Occipital lobe (tissue), 3 donors: ENCODE measurements at places on chromosomes 5 and 9.
A peak's percentile ranks its signal among the peaks of the same experiment; 100 is the strongest.

- DNase-seq: no peak
These were observed 21.8 kb downstream of the MTMR12 start for GRCh38 chr5:32290922-32291321.

GRCh38 chr5:114367029-114367428 lies 5.2 kb downstream of the KCNN2 start:
- DNase-seq: no peak

DNA sequence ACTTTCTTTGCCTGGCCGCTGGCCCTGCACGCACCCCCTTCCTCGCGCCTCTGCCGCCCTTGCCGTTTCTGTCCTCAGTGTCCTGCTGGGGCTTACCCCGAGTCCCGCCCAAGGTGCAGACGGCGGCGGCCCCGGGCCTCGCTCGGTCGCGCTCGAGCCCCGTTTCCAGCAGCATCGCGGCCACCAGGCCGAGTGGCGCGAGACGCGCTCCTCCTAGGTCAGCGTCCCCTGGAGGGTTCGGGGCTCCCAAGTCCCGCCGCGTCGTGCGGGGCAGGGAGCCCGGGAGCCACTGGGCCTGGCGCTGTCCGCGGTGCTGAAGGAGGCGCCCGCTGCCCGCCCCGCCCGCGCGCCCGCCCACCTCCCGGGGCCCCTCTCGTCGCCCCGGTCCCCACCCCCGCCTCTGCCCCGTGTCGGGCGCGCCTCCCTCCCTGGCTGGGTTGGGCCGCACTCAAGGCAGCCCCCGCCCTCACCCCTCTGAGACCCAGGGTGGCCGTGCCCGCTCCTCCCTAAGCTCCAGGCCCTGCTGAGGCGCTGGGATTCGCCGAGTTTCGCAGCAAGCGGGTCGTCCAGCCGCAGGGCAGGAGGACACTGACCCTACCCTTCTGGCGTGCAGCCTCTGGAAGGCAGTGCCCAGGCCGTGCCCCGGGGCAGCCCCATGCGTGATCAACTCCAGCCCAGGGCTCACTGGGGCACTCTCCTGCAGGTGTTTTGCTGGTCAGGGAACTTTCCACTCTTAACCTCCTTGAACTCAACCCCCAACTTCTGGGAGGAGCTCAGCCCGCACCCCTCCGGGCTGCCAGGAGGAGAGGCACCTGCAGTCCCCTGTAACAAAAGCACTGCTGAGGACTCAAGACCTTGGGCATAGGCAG lies at the start of gene LHX3:
Gene LHX3, minus strand, starts transcription at position 291 of the 869 bp plus-strand sequence. Its CDS starts 116 bp downstream, at position 175.
- DNase-seq: no peak

DNA sequence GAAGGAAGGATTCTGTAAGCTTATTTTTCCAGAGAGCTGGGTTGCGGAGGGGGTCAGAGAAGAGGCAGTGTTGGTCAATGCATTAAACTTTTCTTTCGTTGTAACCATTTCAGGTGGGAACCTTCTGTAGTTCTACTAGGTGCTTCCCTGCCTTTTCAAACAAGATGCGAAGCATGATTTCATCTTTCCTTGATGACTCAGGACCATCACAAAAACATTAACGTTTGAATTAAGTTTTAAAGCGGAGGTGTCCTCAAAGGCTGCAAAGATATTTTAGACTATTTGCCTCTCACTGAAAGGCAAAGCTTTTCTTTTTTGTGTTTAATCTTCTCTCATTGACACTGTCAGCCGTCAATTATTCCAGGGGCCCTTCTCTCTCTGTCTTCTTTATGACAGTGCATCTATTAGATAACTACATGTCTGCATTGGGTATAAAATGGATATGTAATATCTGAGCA lies 26.3 kb upstream of the FAT2 start:
- no peak for DNase-seq

GRCh38 chr5:32581010-32581785 lies 4.2 kb upstream of the SUB1 start:
- no peak for DNase-seq

DNA sequence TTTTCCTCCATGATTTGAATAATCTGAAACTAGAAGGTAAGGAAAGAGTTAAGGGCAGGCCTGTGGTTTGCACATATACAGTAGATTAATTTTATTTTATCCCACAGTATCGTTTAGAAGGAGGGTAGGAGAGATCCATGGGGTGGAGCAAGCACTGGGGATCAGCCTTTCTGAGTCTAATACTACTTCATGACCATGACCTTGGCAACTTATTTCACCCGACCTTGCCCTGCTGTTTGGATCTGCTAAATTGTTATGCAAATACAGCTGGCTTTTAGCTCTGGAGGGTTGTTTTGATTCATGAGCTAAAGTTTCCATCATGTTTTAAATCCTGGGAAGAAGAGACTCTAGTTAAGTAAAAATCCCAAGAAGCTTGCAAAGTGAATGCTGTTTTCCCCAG lies 864 bp upstream of the GRIN3A start:
- DNase-seq: no peak

GRCh38 chr5:7927466-7928375 lies 58.8 kb downstream of the MTRR start:
- peak; percentile 4 for DNase-seq

GRCh38 chr5:175856408-175857100 lies 14.8 kb upstream of the CPLX2 start:
- DNase-seq: peak; percentile 73

DNA sequence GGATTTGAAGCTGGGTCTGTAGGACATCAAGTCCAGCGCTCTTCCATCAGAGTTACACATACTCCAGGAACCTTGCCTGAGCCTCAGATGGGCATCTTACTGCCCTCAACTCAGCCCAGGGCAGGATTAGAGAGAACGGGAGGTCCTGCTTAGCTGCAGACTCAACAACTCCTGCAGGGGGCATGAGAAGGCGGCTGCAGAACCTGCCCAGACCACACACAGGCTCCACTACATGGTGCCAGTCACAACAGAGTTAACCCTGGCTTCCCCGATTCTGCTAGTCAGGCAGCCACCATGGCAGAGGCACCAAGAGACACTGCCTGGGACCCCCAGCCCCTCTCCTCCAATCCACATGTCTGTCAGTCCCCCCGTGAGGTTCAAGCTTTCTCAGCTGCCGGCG lies 23.9 kb upstream of the CPLX2 start:
- no peak for DNase-seq

DNA sequence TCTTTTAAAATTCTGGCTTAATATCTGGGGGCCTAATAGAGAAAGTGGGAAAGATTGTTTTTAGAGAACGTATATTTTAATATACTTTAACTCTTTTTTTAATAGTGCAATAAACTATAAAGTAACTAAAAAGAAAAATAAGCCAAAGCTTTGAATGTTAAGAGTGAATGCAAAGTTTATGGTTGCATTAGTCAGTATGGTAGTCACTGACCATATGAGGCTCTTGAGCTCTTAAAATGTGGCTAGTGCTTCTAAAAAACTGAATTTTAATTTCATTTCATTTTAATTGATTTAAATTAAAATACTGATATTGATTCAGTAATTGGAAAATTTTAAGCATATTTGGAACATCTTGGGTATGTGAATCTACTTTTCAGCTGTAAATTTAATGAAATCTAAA lies 310.7 kb downstream of the PJA2 start:
- DNase-seq: no peak

GRCh38 chr5:21649969-21650368 lies 1203.2 kb downstream of the CDH12 start:
- no peak for DNase-seq

DNA sequence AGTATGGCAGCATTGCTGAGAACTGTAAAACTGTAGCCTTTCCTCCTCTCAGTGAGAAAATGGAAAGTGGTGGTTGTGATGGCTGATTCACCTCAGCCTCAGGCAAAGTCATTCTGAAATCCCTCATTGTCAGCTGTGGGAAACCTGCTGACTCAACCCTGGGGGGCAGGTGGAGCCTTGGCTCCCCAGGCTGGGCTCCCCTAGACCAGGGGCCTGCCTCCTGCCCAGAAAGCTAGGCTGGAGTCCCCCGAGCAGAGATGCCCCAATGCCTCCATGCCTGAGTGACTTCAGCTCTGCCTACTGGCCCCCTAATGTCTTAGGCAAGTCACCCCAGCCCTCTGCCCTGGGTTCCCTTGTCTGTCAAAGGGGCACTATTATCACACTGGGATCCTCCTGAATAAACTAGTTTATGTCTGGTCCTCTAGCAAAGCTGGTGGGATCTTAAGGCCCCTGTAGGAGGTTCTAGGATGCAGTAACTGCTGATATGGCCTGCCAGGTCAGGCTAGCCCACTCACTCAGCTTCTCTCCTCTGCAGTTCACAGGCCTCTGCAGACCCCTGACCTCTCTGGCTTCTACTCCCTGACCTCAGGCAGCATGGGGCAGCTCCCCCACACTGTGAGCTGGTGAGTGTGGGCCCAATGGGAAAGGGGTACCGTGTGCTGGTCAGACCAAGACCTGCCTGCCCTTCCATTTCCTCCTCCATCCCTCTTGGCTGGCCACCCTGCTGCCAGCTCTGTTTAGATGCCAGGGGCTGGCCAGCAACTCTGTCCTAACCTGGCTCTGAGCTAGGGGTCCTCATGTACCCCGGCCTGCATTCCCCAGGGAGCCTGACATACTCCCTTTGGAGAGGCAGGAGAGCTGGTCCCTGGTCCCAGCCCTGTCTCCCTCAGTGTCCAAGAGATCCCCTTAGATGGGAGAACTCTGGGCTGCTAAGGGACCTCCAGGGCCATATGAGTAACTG lies 24.2 kb downstream of the TCF7 start:
- DNase-seq: no peak

- DNase-seq: no peak
These were observed 23.5 kb upstream of the SMIM23 start for GRCh38 chr5:171762021-171762608.

GRCh38 chr5:72598401-72599064 lies 91.3 kb upstream of the ZNF366 start:
- DNase-seq: no peak

DNA sequence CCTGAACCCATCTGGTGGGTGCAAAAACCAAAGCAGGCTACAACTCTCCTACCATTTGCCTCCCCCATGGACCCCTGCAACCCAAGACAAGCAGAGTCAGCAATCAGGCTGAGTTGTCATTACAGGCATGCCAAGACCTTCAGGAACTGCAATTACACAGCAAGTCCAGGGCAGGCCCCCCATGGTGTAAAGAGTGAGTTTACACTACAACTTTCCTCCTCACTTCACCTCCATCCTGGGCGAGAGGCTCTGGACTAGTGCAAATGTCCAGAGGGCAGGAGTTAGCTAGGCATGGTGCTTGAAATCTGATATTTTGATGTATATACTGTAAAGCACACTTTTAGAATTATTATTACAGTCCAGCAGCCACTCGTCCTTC lies 7.0 kb upstream of the P4HA2 start:
- DNase-seq: no peak

DNA sequence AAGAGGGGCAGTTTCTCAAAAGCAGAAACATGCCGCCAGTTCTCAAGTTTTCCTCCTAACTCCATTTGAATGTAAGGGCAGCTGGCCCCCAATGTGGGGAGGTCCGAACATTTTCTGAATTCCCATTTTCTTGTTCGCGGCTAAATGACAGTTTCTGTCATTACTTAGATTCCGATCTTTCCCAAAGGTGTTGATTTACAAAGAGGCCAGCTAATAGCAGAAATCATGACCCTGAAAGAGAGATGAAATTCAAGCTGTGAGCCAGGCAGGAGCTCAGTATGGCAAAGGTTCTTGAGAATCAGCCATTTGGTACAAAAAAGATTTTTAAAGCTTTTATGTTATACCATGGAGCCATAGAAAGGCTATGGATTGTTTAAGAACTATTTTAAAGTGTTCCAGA lies 142.8 kb downstream of the NTRK2 start:
- no peak for DNase-seq

GRCh38 chr5:141948812-141949211 lies 9.2 kb downstream of the PCDH12 start:
- no peak for DNase-seq

- DNase-seq: peak; percentile 11
These were observed 801.5 kb upstream of the DMAC1 start for GRCh38 chr9:8600914-8601680.

DNA sequence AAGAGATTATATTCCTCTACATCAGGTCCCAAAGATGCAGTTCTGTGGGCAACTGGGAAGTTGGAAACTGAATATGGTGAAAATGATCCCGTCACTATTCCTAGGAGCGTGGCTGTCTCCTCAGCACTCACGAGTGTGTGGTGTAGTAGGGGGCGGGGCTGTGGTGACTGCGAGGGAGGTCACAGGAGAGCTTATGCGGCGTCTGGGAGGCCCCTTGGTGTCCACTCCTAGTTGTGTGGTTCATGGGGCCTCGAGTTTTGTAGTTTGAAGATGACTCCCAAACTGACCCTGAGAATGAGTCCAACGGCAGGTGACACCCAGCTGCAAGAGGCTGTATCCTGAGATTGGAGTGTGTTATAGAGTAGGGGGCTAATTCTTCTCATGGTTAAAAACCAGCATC lies 68.2 kb downstream of the MVB12B start:
- no peak for DNase-seq

DNA sequence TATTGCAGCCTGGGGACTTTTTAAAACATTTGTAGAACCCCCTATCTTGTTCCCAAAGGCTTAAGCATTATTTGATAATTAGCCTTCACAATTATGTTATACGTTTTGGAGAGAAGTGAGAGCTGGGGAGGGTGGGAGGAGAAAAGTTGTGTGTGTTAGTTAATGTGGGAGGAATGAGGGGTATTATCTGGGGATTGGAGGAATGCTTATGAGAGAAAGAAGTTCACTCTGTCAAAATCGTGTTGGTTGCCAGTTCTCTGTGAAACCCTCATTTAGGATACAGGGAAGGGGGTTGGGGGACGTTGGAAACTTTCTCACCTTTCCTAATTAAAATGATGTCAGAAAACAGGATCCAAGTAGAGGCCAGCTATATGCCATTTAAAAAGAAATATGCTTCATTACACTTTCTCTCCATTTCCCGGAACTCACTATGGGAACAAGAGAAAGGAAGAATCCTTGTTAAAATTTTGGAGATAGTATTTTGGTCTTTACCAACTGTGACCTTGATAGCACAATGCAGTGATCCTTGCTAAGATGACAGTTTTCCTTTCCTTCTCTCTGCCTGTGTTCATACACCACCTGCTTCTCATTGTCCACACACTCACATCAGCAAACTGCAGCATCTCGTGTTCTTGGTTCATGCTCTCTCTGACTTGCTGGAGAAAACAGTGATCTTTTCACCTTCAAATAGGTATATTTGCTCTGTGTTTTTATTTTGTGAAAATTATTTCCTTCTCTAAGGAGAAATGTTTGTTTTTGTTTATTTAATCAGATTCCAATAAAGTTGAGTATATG lies 336.7 kb upstream of the CLINT1 start:
- no peak for DNase-seq

- no peak for DNase-seq
These were observed 159.3 kb downstream of the RGS3 start for GRCh38 chr9:113622600-113623400.
